ENCODE measurements at places on chromosomes 13 and 19. TPM values are rescaled to one million over a fixed set of nuclear protein-coding genes. Genes with fewer than 3 reads are reported as not detected.

Gene CYP2A7
- not detected for polyA plus RNA-seq

Gene PSG2
- polyA plus RNA-seq, result not detected

Gene ZIM2
- not detected for polyA plus RNA-seq

Gene MBD3L3
- not detected for polyA plus RNA-seq

Gene TRAPPC2B
- 24.3 TPM for polyA plus RNA-seq

Gene RNF225
- not detected for polyA plus RNA-seq

Gene DNASE2
- 60.6 TPM for polyA plus RNA-seq

Gene PLK5
- polyA plus RNA-seq, result not detected

Gene CEACAM1
- polyA plus RNA-seq, result 2.4 TPM

Gene SYNGR4
- polyA plus RNA-seq, result not detected

Gene CGB8
- polyA plus RNA-seq, result not detected

Gene HSPB6
- polyA plus RNA-seq, result 3.4 TPM

Gene CCDC194
- 0.11 TPM for polyA plus RNA-seq

Gene ANKRD24
- 0.08 TPM for polyA plus RNA-seq

Gene IGFLR1
- polyA plus RNA-seq, result 7.6 TPM

Gene OR10H1
- not detected for polyA plus RNA-seq

Gene YIPF2
- polyA plus RNA-seq, result 148 TPM

Gene SYDE1
- polyA plus RNA-seq, result 40.1 TPM

Gene LILRB4
- polyA plus RNA-seq, result not detected

Gene OR7C1
- polyA plus RNA-seq, result not detected

Gene DIAPH3
- 9.4 TPM for polyA plus RNA-seq

Gene COX6B2
- not detected for polyA plus RNA-seq

Gene TBXA2R
- polyA plus RNA-seq, result 2.4 TPM

Gene ADGRE3
- polyA plus RNA-seq, result not detected

Gene C1QTNF9B
- polyA plus RNA-seq, result not detected

Gene SOX1
- not detected for polyA plus RNA-seq

Gene ZNF235
- polyA plus RNA-seq, result 1.8 TPM

Gene SIAH3
- 0.02 TPM for polyA plus RNA-seq

Gene PNPLA6
- 106 TPM for polyA plus RNA-seq

Gene CASP14
- not detected for polyA plus RNA-seq
